ENCODE measurements at places on chromosomes 13 and 19.

GRCh38 chr19:7871437-7872305, 2.5 kb downstream of the PRR36 start:
- peak; percentile 95 for DNase-seq

- peak; percentile 92 for DNase-seq
These were observed 25.3 kb upstream of the TBC1D4 start for GRCh38 chr13:75507027-75508001.

GRCh38 chr13:34738254-34738992, 203.6 kb upstream of the NBEA start:
- DNase-seq = no peak

DNA sequence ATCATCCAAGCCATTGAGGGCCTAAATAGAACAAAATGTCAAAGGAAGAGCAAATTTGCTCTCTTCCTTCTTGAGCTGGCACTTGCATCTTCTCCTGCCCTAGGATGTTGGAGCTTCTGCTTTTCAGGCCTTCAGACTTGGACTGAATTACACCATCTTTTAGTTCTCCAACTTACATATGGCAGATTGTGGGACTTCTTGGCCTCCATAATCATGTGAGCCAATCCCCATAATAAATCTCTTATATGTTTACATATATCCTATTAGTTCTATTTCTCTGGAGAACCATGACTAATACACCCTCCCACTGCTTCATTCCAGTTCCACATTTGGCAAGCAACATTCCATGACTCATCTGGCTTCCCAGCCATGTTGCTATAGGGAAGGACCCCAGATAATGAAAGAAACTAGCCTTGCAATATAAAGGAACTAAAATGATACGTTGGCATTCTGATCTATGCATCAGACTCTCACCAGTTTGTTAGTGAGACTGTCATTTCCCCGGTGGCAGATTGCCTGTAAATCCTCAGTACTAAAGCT, 11.0 kb upstream of the ACOD1 start:
- no peak for DNase-seq

GRCh38 chr13:79658333-79658975, 177.5 kb downstream of the NDFIP2 start:
- DNase-seq = no peak

DNA sequence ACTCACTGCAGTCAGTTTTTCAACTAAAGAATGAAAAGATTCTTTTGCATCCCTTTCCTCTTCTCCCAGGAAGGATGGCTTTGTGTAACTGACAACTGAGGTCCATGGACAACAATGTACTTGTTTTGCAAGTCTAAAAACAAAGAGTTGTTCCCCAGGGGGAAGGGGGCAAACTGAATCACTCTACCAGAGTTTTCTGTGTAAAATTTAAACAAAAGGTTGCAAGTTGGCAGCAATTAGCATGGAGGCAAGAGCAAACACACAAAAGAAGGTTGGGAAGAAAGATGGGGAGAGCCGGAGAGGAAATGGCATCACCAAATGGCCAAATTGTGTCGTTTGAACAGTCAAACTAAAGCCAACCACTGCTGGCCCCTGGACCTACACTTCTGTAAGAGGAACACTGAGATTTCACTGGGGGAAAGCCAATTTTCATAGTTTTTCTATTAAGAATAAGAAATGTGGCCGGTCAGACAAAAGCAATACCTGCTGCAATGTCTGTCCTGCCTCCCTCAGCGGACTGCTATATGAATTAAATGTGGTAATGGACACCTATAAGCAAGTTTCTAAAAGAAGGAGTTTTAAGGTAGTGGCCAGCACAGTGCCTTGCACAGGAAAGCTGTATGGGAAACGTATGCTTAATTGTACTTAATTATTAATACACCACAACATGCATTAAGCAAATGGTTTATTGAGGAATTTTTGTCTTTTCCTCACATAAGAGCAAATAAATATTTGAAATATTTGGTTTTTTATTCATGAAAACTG, 16.1 kb upstream of the SACS start:
- no peak for DNase-seq

- DNase-seq = no peak
These were observed 27.5 kb downstream of the C19orf81 start for GRCh38 chr19:50676625-50677197.

DNA sequence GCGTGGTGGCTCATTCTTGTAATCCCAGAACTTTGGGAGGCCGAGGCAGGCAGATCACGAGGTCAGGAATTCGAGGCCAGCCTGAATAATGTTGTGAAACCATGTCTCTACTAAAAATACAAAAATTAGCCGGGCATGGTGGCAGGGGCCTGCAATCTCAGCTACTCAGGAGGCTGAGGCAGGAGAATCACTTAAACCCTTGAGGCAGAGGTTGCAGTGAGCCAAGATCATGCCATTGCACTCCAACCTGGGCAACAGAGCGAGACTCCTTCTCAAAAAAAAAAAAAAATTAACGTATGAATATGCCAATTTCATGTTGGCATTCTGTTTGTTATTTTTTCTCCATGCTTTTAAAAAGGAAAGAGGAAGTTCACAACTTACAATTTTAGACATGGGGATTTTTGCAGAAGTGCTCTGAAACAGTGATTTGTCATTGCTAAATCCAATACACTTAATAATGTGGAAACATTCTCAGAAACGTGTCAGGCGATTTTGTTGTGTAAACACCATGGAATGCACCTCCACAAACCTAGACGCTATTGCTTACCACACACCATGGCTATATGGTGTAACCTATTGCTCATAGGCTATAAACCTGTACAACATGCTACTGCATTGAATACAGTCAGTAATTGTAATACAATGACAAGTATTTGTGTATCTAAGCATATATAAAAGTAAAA, 115.9 kb upstream of the PCDH20 start:
- DNase-seq = peak; percentile 8

GRCh38 chr13:93715866-93716265, 489.3 kb downstream of the GPC6 start:
- no peak for DNase-seq

DNA sequence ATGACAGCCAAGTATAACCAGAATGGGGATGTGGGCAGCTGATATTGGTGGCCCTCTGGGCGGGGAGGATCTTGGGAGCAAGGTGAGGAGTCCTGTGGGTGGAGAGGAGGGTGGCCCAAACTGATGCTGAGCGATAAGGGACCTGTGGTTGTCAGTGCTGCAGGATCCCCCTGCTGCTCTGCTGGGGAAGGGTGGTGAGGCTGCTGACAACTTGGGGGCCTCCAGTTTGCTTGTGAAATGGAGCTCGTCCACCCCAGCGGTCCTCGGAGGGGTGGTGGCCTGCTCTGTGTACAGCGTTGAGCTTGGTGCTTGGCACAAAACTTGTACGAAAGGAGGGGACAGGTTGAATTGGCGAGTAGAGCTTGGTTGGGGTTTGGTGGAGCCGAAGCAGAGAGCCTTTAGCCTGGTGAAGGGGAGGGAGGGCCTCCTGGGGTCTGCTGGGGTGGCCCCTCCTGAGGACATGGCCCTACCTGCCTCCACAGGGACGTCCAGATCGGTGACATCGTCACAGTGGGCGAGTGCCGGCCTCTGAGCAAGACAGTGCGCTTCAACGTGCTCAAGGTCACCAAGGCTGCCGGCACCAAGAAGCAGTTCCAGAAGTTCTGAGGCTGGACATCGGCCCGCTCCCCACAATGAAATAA, 2.9 kb downstream of the RPS11 start:
- DNase-seq = no peak

DNA sequence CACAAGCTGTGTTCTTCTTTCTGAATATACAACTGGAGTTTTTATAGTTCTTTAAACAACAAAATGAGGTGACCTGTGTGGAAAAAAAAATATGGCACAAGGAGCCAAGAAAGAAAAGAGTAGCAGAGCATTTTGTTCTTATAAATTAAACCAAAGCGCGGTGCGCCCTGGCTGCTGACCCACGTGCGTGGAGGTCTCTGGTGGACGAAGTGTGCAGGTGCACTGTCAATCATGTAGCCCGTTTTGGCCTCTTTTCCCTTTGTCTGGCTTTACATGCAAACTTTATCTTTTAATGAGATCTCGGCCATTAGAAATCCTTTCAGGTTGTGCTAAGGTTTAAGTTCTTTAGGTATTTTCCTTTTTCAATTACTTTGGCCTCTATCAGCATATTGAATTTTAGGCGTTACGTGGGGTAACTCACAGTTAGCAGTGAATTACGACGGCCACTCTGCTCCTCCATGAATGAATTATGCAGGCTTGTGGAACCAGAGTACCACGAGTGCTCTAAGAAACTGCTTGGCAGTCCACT, 443.9 kb upstream of the SLC10A2 start:
- DNase-seq = no peak

DNA sequence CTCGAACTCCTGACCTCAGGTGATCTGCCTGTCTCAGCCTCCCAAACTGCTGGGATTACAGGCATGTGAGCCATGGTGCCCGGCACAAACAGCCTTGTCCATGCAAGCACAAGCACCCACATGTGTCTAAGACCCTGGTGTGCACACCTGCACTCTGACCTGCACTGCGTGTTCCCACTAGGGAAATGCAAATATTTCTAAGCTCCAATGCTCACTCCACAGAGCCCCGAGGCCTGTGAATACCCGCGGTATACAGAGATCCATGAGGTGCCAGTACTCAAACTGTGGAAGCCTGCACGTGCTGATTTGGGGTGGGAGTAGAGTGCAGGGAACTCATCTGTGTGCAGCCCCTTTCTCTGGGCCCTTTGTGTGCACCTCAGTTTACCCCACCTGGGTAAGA, 14.7 kb downstream of the GADD45B start:
- no peak for DNase-seq

GRCh38 chr19:18807861-18808331, 16.8 kb upstream of the COMP start:
- DNase-seq = no peak

DNA sequence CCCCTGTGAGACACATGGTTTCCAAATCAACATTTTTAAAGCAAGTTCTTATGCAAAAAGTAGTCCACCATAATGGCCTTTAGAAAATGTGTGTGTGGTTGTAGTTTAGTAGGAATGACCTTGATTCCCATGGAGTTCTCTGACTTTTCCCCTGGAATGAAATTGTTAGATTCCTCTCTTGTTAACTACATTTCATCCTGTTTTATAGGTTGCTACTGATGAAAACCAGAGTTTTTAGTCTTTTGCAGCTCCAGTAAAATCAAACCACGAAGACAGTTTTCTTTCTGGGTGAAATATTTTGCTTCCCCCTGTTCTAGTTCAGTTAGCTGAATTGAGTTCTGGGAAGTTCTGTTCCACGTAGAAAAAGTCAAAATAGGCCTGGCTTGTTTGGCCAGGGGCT, 107.7 kb downstream of the RAB20 start:
- DNase-seq = no peak

- DNase-seq = no peak
These were observed 21.2 kb downstream of the HNRNPM start for GRCh38 chr19:8466018-8466417.

DNA sequence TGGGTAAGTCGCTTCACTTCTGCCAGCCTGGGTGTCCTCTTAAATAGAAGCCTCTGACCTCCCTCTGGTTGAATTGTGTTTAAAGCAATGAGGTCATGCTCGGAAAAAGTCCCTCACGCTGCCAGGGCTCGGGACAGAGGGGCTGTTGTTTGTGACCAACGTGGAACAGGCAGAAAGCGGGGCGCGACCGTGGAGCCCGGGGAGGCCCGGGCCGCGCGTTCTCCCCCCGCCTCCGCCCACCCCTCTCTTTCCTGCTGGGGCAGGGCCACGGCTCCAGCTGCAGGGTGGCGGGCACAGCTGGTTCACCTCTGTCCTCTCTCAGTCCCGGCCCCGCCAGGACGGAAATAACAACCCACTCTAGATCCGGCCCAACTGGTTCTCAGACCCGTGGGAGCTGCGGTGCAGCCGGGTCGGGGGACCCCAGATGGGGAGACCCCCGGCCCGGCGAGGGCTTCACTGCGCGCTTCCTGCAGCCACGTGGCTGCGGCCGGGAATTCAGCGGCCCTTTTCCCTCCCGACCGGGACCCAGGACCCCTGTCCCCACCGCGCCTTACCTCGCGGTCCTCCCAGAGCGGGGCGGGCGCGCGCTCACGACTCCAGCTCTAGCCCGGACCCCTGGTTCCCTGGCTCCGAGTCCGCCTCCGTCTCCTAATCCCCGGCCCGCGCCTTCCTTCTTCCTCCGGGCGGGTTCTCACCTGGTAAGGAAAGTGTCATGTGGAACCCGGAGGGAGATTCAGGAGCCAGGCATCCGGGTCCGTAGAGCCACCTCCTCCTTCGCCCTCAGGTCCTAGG, 1.9 kb downstream of the CDC42EP5 start:
- no peak for DNase-seq

- DNase-seq = no peak
These were observed 226.6 kb upstream of the EDNRB start for GRCh38 chr13:78145276-78145675.

- DNase-seq = peak; percentile 86
These were observed 1.8 kb downstream of the APOC4 start for GRCh38 chr19:44943801-44944249.

GRCh38 chr19:29708554-29709439, 6.3 kb downstream of the C19orf12 start:
- no peak for DNase-seq

GRCh38 chr19:35214766-35215422, 13.6 kb downstream of the FAM187B start:
- no peak for DNase-seq
